ENCODE measurements at places on chromosomes 7 and 10. TPM values are rescaled to one million over a fixed set of nuclear protein-coding genes. Genes with fewer than 3 reads are reported as not detected.

Gene PAPOLB
- 0.15 TPM for total RNA-seq

Gene PRF1
- total RNA-seq: not detected

Gene TAS2R4
- 1.7 TPM for total RNA-seq

Gene PRSS1
- total RNA-seq: not detected

Gene UBN2
- 5.3 TPM for total RNA-seq

Gene SCART1
- total RNA-seq: 3.0 TPM

Gene LGI1
- total RNA-seq: 0.33 TPM

Gene STRIP2
- total RNA-seq: 5.1 TPM

Gene PALD1
- 0.66 TPM for total RNA-seq

Gene RPEL1
- under 0.01 TPM for total RNA-seq

Gene EBLN1
- not detected for total RNA-seq

Gene OPN4
- total RNA-seq: not detected

Gene TMEM140
- total RNA-seq: 14.1 TPM

Gene TEX36
- total RNA-seq: not detected

Gene RNF32
- total RNA-seq: 7.7 TPM

Gene UPP1
- total RNA-seq: 6.5 TPM

Gene LLCFC1
- total RNA-seq: not detected

Gene BAG3
- 17.0 TPM for total RNA-seq

Gene EMX2
- not detected for total RNA-seq

Gene CAMK2B
- total RNA-seq: 0.15 TPM

Gene ZNF467
- total RNA-seq: 0.73 TPM

Gene HOXA5
- 16.7 TPM for total RNA-seq

Gene ADRB1
- under 0.01 TPM for total RNA-seq

Gene HTR7
- 0.83 TPM for total RNA-seq

Gene PTF1A
- not detected for total RNA-seq

Gene GATA3
- total RNA-seq: not detected

Gene VAX1
- total RNA-seq: not detected

Gene NRF1
- total RNA-seq: 9.3 TPM

Gene LRRD1
- total RNA-seq: not detected

All from smooth muscle cell of trachea (primary cell).